ENCODE measurements at places on chromosomes 1 and 21.

GRCh38 chr1:210335001-210335400, 6.3 kb downstream of the HHAT start:
- no peak for DNase-seq

GRCh38 chr1:220952961-220953643, 73.9 kb downstream of the HLX start:
- no peak for DNase-seq

DNA sequence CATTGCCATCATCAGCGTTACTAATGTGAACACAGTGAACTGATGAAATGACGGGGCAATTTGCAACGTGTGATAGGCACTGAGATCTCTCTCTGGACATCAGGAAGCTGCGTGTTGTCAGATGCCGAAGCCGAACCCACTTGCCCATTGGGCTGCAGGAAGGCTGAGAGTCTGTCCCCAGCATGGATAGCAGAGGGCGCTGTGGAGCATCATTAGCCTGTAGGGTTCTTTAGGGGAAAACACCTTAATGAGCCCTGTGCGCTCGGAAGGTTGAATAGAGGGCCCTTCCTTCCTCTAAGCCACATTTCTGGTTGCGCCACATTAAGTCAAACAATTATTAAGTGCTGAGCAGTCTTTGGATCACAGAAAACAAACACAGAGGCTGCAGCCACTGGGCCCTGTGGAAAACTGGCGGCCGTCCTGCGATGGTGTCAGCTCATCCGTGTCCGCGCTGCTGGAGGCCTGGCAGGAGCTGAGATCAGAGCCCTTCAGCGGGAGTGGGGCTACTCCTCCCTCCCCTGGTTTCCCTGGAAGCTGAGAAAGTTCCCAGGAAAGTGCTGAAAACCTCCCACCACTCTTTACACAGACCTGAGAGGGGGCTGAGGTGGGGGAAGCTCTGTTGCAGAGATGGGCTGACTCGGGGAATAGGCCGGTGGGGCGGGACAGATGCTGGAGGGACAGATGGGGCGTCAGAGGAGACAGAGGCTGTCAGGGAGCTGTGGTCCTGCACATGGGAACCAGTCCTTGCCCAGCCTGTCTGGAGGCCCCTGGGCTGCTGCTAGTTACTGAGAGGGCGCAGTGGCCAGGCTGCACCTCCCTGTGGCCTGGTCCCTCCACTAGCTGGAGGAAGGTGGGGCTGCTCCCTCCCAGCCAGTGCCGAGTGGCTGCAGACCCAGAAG, 12.7 kb downstream of the TFF2 start:
- DNase-seq = peak; percentile 39

DNA sequence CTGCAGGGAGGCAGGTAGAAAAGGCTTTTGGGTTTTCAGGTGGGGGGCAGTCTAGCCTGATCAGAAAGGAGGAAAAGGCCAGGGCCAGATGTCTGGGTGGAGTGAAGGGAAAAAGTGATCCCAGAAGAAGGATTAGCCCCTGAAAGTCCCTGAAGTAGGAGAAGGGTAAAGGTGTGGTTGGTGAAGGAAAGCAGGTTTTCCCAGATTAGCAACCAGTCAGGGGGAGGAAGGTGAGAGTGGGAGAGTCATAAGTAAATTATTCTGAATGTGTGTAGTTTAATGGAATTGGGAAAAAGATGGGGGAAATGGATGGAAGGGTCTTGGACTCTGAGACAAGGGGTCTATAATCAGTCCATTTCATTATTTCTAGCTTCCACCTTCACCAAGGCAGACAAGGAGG, 647 bp upstream of the SPRR1A start:
- DNase-seq = no peak

- DNase-seq = no peak
Measured at GRCh38 chr21:43341378-43342161, 85.4 kb downstream of the SIK1 start.

GRCh38 chr1:173409613-173410012, 67.5 kb upstream of the PRDX6 start:
- DNase-seq = peak; percentile 21

DNA sequence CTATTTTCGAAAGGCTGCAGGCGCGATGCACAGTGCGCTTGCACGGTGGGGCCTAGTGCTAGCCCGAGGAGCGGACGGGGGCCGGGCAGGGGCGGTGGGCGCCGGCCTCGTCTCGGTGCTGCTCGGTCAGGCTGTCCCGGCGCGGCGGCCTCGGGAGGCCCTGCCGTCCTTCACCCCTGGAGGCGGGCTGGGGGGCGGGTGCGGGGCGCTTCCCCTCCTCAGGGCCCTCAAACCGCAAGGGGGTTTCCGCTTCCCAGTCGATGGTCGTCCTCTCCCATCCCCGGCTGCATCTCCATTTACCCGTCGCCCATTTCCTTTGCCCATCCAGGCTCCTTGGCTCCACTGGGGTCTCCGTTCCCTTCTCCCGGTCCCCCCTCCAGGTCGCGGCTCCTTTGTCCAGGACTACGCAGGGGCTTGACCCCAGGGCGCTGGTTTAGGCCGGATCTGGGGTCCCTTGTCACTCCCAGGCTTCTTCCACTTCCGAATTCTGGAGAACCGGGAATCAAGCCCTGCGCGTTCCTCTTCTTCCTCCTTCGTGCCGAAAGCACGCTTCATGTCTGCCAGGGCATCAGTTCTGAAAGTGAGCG, 196.3 kb upstream of the LMO4 start:
- DNase-seq = no peak

DNA sequence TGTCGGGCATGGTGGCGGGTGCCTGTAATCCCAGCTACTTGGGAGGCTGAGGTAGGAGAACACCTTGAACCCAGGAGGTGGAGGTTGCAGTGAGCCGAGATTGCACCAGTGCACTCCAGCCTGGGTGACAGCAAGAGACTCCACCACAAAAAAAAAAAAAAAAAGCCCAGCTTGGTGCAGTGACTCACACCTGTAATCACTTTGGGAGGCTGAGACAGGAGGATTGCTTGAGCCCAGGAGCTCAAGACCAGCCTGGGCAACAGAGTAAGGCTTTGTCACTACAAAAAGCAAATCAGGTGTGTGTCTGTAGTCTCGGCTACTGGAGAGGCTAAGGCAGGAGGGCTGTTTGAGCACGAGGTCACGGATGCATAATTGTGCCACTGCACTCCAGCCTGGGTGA, 5.0 kb upstream of the H6PD start:
- DNase-seq = no peak

DNA sequence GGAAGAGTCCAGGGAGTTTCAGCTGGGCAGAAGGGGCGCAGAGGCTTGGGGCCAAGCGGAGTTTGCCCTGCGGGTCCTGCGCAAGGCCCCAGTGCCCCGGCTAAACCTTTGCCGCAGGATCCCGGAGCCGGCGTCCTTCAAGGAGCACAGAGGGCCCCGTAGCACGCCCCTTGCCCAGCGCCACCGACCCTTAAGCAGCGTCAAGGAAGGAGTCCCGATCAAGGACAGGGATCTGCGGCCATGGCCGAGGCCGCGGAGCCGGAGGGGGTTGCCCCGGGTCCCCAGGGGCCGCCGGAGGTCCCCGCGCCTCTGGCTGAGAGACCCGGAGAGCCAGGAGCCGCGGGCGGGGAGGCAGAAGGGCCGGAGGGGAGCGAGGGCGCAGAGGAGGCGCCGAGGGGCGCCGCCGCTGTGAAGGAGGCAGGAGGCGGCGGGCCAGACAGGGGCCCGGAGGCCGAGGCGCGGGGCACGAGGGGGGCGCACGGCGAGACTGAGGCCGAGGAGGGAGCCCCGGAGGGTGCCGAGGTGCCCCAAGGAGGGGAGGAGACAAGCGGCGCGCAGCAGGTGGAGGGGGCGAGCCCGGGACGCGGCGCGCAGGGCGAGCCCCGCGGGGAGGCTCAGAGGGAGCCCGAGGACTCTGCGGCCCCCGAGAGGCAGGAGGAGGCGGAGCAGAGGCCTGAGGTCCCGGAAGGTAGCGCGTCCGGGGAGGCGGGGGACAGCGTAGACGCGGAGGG, 520 bp downstream of the CLIC6 start:
- DNase-seq = no peak

- no peak for DNase-seq
Measured at GRCh38 chr1:109356505-109356904, 41.2 kb downstream of the SORT1 start.

- DNase-seq = no peak
Measured at GRCh38 chr21:17119466-17120297, 393.2 kb upstream of the CXADR start.

GRCh38 chr1:41364442-41365319, 3.4 kb downstream of the FOXO6 start:
- no peak for DNase-seq

- no peak for DNase-seq
Measured at GRCh38 chr1:162732566-162733335, 57.8 kb upstream of the HSD17B7 start.

DNA sequence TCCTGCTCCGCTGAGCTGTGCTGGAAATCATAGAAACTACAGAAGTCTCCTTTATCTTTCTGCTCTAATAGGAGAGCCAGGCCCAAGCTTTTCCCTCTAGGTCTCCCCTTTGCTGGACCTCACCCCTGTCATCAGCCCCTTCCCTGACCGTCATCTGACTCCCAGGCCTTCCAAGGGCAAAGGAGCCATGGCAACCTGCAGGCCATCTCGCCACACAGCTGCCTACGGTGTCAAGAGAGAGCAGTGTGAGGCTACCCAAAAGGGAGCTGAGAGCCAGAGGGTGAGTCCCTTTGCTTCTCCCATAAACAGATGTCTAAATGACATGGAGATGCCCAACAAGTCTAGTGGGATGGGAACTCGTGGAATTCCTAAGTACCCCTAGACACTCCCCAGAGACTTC, 37.6 kb upstream of the DIPK1A start:
- no peak for DNase-seq

GRCh38 chr1:207309745-207310273, 11.7 kb upstream of the CD55 start:
- DNase-seq = no peak

- no peak for DNase-seq
Measured at GRCh38 chr1:245823408-245824147, 668.8 kb downstream of the KIF26B start.

DNA sequence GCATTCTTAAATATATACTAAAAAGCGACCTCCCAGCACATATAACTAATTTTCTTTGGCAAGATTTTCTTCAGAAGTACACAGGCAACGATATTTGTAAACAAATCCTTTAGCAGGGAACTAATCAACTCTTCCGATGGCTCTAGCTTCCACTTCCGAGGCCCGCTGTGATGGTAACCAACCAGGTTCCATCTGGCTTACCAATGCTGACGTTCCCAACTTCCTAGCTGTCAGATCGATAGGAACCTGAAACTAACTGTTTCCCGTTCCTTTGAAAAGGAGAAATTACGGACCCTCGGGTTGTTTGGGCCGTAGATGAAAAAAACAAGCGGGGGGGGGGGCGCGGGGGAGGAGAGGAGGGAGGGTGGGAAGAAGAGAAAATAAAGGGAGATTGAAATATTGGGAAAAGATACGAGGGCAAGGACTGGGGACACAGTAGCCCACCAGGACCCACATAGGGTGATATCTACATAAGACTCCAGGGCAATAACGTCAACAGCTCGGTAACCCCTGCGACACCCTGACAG, 513 bp downstream of the GTF2B start:
- no peak for DNase-seq

- no peak for DNase-seq
Measured at GRCh38 chr1:75733661-75734060, 9.2 kb downstream of the ACADM start.

GRCh38 chr1:176720838-176721237, 257.9 kb downstream of the PAPPA2 start:
- no peak for DNase-seq

DNA sequence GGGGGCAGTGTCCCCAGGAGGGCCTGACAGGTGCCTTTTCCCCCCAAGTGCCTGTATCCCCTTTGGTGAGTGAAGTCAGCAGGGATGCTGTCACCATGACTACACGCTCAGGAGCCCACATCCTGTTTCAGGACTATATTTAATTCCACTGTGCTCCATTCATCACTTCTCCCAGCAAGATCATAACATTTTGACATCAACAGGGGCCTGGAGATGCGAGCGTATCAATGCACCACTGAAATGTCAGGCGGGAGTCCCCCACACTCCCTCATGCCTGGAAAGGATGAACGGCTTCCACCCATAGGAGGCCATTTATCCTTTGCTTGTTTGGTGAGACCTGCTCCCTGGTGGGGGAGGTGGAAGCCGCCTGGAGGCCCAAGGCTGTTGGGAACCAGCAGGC, 119.1 kb downstream of the PTPRU start:
- DNase-seq = no peak

DNA sequence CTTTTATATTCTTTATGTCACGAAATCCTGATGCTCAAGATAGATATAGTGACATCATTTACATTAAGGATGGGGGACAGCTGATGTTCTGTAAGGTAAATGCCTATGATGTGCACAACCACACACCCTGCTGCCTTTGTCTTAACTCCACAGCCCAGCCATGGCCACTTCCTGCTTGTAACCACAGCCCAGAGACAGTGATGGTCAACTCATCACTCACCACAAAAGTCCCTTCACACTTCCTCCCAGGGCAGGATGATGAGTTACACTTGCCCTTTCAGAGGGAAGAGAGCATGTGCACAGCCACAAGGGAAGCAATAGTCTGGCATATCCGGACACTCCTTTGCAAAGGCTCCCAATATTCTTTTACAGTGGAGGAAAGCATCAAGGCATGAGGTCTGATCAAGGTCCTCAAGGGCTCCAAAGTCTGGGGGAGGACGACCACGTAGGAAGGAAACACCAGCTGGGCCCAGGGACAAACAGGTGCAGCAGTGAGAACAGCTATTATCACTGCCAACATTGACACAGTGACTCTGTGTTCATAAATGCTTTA, 53.8 kb downstream of the PLPP3 start:
- peak; percentile 20 for DNase-seq

- no peak for DNase-seq
Measured at GRCh38 chr1:200912737-200913407, 18.2 kb downstream of the INAVA start.

Measured in bone marrow (tissue), 2 donors.